ENCODE measurements at places on chromosomes 4 and X. TPM values are rescaled to one million over a fixed set of nuclear protein-coding genes. Genes with fewer than 3 reads are reported as not detected.

GRCh38 chrX:33194876-33195433, 16.4 kb downstream of the DMD start:
- DNase-seq, result no peak

The GLRA2 gene
- polyA plus RNA-seq, result 0.07 TPM

The PRIMPOL gene
- 30.1 TPM for polyA plus RNA-seq

- no peak for DNase-seq
Observed at GRCh38 chr4:134537701-134538100, 336.1 kb upstream of the PABPC4L start.

DNA sequence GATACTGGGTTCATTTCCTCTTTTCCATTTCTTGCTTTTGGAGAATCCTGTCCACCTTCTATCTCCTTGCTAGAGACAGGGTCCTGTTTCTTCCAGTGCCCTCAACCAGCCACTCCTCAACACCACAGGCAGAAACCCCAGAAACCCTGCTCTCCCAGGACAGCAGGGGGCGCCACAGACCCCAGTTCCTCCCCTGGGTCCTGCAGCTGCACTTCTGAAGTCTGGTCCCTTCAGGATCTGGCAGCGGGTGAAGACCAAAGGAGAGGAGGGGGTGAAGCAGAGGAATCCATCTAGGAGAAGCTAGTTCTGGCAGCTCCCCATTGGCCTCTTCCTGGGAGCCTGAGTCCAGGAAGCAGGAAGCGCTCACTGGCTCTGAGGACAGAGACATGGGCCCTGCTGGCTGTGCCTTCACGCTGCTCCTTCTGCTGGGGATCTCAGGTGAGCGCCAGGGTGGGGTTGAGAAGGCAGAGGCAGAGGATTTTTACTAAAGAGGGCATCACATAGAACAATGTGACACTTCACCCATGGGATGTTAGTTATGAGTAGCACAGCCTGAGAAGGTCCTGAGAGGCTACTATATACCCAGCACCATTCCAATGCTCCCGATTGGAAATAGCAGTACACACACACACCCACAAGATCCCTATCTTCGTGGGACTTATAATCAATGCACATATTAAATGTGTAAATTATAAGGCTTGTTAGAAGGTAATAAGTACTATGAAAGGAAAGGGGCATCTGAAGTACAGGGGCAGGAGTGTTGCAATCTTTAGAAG, at the start of gene PRSS48:
TSS of gene PRSS48 (plus strand) at position 375 of the 776 bp plus-strand sequence. CDS start at position 387, 12 bp downstream.
- no peak for DNase-seq

The MAOB gene
- polyA plus RNA-seq, result 1.0 TPM

Measured in muscle of back (tissue), 13 donors.